ENCODE measurements at places on chromosomes 2 and 18. TPM values are rescaled to one million over a fixed set of nuclear protein-coding genes. Genes with fewer than 3 reads are reported as not detected.

The C2orf72 gene
- 2.6 TPM for total RNA-seq

DNA sequence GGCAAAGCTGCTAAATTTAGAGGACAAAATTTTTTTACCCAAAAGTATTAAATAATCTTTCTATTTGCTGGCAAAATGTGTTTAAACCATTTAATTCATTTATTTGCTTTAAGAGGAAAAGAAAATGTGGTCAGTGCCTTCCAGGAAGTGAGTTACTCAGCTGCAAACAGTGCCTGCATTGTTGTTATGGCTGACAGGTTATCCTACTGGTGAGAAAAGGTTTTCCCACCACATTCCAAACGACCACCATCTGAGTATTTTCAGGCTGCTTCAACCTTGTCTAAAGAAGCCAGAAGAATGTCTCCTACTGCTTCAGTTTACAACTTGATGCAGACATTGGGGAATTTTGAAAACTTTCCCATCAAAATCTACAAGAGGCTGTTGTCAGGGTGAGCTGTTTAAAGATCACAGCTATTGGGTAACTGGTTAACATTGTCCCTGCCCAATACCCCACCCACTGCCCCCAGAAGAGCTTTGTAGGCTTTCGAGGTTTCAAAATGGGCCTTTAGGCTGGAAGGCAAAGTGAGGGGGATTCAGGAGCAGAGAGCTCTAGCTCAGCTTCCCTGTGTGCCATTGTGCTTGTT, 461.3 kb upstream of the FANCL start:
- DNase-seq, result no peak

The CCDC85A gene
- total RNA-seq, result not detected

DNA sequence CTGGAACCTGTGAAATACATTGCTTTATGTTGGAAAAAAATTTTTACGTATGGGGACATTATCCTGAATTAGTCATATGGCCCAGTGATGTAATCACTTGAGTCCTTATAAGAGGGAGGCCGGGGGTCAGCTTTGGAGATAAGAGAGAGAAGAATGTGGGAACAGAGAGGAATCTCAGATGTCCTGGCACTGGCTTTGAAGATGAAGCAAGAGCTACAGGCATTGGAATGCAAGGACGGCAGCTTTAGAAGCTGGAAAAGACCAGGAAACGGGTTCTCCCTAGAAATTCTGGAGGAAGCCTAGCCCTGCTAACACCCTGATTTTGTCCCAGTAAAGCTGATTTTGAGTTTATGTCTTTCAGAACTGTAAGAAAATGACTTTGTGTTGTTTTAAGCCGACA, 1129.9 kb upstream of the GYPC start:
- no peak for DNase-seq

DNA sequence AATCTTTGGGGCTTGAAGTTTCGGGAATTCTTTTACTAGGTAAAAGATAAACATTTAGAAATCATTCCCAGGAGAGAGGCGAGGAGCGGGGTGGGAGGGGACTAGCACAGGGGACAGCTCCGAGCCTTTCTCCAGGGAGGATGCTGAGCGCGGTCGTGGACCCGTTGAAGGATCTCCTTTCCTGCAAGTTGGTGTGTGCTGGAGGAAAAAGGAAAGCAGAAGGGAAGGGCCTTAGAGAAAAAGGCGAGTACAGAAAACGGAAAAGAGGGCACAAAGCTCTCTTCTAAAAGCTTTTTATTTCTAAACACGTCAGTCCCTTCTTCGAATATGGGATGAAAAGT, 640 bp downstream of the SLC39A6 start:
- no peak for DNase-seq

The RIT2 gene
- total RNA-seq, result not detected

- no peak for DNase-seq
Observed at GRCh38 chr2:46984040-46984439, 68.4 kb upstream of the MCFD2 start.

Data from activated CD8-positive, alpha-beta T cell treated with anti-CD3 and anti-CD28 coated beads for 36 hours (primary cell).